ENCODE measurements at places on chromosomes 2 and 18. TPM values are rescaled to one million over a fixed set of nuclear protein-coding genes. Genes with fewer than 3 reads are reported as not detected.

CFAP53 gene
- total RNA-seq: 0.19 TPM

USP34 gene
- total RNA-seq: 44.9 TPM

UBE2E3 gene
- total RNA-seq: 63.8 TPM

TMEM198 gene
- total RNA-seq: 0.71 TPM

PCARE gene
- total RNA-seq: not detected

IL37 gene
- total RNA-seq: not detected

RRM2 gene
- 178 TPM for total RNA-seq

ARL5A gene
- 22.1 TPM for total RNA-seq

ALPP gene
- total RNA-seq: 2.7 TPM

NLRC4 gene
- not detected for total RNA-seq

KCTD1 gene
- total RNA-seq: 38.4 TPM

TXNDC2 gene
- total RNA-seq: 0.16 TPM

IER3IP1 gene
- 17.5 TPM for total RNA-seq

MIB1 gene
- total RNA-seq: 7.3 TPM

AOX1 gene
- total RNA-seq: 4.9 TPM

SLC9A2 gene
- 3.4 TPM for total RNA-seq

GAL3ST2 gene
- total RNA-seq: 0.33 TPM

ECEL1 gene
- 0.20 TPM for total RNA-seq

CKAP2L gene
- total RNA-seq: 14.0 TPM

DNAH6 gene
- 0.44 TPM for total RNA-seq

IL1A gene
- total RNA-seq: not detected

PDCD1 gene
- total RNA-seq: not detected
